ENCODE measurements at places on chromosomes 16 and 17. TPM values are rescaled to one million over a fixed set of nuclear protein-coding genes. Genes with fewer than 3 reads are reported as not detected.

Gene CMTM2
- total RNA-seq, result not detected

Gene PRSS22
- total RNA-seq, result not detected

Gene NTN1
- total RNA-seq, result under 0.01 TPM

Gene BICDL2
- total RNA-seq, result not detected

Gene LRRC46
- total RNA-seq, result not detected

Gene TEKT1
- total RNA-seq, result not detected

Gene ABCA10
- 0.53 TPM for total RNA-seq

Gene STX4
- 32.5 TPM for total RNA-seq

Gene OR1A1
- not detected for total RNA-seq

Gene WNK4
- 0.33 TPM for total RNA-seq

Gene EIF3CL
- total RNA-seq, result 147 TPM

Gene NSMCE1
- 73.2 TPM for total RNA-seq

Gene HOXB1
- total RNA-seq, result not detected

Gene TMEM220
- 1.8 TPM for total RNA-seq

GRCh38 chr16:53502331-53503269, at the start of gene AKTIP:
TSS of gene AKTIP (minus strand) at chr16:53503209. CDS start at chr16:53500259, 2,950 bp downstream.
- no peak for DNase-seq

DNA sequence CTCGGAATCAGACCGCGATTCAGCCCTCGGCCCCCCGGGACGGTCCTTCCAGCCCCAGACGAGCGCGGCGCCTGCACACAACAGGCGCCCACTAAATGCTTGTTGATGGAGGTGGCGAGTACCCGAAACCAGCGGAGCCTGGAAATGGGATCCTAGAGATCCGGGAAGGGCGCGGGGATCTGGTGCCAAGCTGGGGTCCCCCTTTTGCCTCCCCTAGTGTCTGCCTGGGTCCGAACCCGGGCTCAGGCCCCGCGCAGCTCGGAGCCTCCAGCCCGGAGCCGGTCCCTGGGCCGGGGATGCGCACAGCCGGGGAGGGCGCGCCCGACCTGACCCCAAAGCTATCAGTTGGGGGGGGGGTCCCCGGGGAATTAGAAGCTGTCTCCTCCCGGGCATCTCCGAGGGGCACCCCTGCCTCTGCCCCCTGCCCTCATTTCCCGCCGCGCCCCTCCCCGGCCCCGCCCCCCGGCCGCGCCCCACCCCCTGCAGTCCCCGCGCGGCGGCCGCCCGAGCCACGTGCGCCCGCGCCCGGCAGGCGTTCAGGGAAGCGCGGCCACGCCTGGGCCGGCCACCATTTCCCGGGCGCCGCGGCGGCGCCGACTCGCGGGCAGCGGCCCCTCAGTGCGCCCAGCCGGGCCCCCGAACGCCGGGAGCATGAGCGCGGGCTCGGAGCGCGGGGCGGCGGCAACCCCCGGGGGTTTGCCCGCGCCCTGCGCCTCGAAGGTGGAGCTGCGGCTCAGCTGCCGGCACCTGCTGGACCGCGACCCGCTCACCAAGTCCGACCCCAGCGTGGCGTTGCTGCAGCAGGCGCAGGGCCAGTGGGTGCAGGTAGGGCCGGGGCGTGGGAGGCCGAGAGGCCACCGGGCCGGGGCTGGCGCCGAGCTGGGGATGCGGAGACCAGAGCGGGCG, at the start of gene CPNE7:
TSS of gene CPNE7 (plus strand) at position 512 of the 906 bp plus-strand sequence. CDS start at position 652, 140 bp downstream.
- DNase-seq, result no peak

- no peak for DNase-seq
Measured at GRCh38 chr17:70159980-70160379, 9.4 kb upstream of the KCNJ2 start.

GRCh38 chr17:61248399-61248798, 151.2 kb upstream of the TBX2 start:
- DNase-seq, result no peak

DNA sequence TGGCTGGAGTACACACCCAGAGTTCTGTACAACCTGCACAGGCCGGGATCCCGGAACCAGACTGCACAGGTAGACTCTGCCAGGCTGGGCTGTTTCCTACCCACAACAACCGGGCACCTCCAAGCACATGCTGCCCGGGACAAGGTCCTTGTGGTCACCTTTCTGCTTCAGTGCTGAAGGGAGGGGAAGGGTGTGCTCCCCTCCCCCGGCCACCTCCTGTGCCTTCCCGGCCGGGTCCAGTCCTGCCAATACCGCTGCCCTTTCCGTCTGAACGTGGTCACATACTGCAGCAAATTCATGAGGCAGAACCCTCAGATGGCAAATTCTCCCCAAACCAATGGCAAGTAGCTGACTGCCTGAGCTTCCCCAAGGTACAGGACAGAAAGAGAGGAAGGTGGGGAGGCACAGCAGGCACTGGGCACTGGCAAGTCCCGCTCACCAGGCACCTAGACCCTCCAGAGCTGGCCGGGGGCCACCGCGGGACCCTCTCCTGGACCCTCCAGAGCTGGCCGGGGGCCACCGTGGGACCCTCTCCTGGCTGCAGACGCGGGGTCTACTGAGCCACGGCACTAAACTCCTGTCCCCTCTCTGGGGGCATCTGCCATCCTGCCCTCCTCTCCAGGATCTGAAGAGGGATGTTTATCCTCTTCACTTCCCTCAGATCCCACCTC, 22.8 kb downstream of the SLC43A2 start:
- DNase-seq, result no peak

GRCh38 chr16:47888734-47889133, 267.1 kb downstream of the ABCC12 start:
- no peak for DNase-seq

DNA sequence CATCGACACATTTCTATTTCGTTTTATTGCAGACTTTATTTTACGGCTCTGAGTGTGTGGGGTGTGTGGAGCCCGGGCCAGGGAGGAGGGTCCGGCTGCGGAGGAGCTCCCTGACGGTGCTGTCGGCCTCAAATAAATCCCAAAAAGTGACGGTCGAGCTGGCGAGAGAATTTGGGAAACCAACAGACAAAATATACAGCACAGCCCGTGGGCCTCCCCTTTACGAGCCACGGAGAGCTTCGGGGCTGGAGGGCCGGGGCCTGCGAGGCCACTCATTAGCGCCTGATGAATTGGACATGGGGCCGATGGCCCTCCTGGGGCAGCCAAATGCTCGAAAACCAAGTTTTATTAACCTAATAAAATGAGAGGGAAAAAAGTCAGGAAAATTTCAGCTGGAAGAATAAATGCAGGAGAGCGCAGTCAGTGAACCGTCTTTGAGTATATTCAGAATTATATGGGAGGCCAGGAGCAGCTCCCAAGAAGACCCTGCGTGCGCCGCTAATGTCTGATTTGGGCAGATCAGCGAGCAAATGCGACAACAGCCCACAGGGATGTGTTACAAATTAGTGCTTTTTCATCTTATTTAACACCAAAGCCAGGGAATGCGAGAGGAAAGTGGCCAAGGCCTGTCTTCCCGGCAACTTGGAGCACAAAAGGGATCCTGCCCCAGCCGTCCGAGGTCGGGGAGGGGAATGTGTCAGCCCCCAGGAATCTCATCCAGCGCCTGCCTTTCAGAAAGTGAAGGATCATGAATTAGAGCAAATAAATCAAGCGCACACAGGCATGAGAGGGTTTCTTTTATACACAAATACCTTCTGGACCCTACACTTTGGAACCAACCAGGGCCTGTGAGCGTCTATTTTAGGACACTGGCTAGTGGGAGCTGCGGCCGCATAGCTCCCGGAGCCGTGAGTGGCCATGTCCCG, 249.1 kb downstream of the C16orf95 start:
- DNase-seq, result no peak

DNA sequence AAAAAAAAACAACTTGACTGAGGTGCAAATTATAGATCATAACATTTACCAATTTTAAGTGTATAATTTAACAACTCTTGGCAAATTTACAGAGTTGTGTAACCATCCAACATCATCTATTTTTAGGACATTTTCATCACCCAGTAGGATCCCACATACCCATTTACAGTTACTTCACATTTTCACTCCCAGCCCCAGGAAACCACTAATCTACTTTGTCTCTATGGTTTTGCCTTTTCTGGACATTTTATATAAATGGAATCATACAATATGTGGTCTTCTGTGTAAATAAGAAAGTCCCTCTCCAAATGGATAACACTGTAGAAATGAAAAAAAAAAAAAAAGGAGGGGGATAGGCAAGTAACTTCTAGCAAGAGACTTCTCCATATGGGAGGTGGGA, 26.1 kb upstream of the XYLT1 start:
- DNase-seq, result no peak

- no peak for DNase-seq
Measured at GRCh38 chr17:63033142-63033541, 67.1 kb downstream of the TANC2 start.

DNA sequence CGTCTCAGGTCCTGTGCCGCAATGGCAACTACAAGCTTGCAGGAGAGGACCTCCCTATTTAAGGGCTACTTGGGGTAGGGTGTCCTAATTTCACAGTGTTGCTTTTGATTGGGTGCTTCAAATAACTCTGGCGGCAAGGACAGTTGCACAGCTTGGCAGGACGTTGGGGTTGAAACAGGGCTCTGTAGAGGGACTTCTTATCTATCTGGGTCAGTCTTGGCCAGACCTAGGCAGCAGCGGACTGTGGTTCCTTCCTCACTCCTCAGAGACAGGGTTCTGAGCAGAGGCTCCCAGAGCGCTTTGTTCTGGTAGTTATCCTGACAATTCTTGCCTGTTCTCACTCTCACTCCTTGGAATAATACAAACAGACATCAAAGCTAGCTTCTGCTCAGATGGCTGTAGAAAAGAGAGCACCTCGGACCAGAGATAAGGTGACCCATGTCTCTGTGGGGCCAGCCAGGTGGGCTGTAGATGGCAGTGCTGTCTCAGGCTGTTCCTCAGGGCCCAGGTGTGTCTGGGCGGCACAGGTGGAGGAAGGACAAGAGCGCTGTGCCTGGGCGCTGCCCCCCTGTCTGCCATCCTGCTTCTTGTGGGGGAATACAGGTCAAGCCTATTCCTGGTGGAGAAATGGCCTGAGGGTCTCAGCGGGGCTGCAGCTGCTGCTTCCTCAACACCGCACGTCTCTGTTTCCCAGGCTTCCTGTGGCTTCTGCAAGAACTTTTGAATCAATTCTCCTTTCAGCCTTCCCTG, 61.0 kb downstream of the PLD6 start:
- DNase-seq, result no peak

DNA sequence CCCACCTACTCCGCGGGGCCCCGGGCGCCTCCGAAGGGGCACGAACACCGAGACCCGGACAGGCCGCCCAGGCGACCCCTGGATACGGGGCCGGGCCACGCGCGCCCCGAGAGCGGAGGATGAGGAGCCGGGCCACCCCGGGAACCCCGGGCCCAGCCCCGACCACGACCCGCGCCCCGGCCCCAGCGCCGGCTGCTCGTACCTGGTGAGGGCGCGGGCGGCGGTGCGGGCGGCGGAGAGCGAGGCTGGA, 192 bp downstream of the FASN start:
- DNase-seq, result no peak

GRCh38 chr17:50817838-50818237, 17.5 kb upstream of the WFIKKN2 start:
- no peak for DNase-seq

- no peak for DNase-seq
Measured at GRCh38 chr16:88523309-88524161, 46.7 kb upstream of the ZC3H18 start.

- DNase-seq, result no peak
Measured at GRCh38 chr16:76204249-76204648, 73.0 kb upstream of the CNTNAP4 start.

GRCh38 chr16:30369091-30369937, 980 bp downstream of the TBC1D10B start:
- no peak for DNase-seq

DNA sequence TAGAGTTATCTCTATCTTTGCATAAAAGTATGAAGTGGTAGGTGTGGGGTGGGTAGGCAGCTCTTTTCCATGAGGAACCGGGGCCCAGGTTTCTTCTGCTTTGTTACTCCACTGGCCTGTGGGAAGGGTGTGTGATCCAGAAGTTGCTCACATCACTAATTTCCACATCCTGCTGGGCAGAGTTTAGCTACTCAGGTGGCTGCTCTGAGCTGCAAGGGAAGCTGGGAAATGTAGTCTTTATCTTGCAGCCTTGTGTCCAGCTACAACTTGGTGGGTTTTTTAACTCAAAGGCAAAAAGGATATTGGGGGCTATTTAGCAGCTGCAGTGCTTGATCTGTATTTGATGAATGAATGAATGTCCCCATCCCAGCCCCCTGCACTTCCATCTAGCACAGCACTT, 335.3 kb downstream of the SNX29 start:
- DNase-seq, result no peak

- no peak for DNase-seq
Measured at GRCh38 chr16:19559242-19559910, 3.9 kb downstream of the VPS35L start.

DNA sequence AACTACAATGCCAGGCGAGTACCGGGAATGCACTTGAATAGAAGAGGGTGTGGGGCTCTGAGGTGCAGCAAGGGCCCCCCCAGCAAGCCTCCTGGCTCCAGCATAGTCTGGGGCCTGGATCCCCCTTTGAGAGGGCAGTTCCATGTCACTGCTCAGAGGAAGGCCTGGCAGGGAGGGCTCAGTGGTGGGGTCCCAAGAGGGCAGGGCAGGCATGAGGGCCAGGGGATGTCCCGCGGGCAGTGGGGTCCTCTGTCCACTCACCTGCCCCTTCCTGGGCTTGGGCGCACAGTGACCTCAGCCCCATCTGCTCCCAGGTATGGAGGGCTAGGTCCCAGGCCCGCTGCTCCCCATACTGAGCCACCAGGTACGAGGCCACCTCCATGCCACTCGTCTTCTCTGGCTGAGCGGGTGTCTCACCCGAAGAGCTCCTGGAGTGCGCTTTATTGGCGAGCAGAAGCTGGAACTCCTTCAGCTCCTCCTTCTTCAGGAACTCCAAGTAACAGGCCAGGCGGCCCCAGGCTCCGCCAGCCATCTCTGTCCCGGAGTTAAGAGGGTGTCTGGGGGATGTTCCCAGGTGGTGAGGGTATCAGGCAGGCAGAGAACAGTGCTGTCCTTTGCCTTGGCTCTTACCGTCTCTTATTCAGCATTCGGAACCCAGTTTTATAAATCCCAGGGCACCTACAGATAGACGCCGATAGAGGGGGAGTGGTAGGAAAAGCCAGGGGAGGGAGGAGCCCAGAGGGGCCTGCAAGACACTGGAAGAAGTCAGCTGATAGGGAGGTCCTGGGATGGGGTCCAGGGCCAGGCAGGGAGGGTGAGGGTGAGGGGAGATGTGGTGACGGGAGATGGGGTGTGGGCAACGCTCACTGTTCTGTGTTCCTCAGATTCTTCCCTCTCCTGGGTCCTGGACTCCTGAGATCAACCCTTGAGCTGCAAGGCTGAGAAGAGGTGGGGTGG, 605 bp downstream of the NLRP1 start:
- no peak for DNase-seq

DNA sequence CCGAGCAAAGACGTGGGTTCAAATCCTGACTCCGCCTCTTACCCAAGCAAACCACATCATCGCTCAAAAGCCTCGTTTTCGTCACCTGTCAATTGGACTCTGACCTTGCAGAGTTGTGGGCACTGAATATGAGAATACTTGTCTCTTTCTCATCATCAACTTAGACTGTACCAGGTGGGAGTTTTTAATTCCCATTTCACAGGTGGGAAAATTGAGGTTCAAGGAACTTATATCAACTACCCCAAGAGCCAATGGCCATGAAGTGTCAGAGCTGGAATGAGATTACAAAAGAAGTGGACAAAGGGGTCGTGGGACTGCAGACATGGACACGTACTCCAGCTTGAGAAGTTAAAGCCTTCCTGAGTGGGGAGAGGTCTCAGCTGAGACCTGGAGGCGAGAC, 10.8 kb downstream of the TMEM114 start:
- DNase-seq, result no peak

- DNase-seq, result no peak
Measured at GRCh38 chr17:45406107-45406506, 26.6 kb downstream of the ARHGAP27 start.

- DNase-seq, result peak; percentile 35
Measured at GRCh38 chr17:73304971-73305812, 6.6 kb downstream of the CDC42EP4 start.

Data from pulmonary artery endothelial cell (primary cell).